WTC11 (cell line): ENCODE measurements at places on chromosomes 3 and 15.

- DNase-seq = no peak
These were observed 34.6 kb upstream of the AEN start for GRCh38 chr15:88586401-88587162.

DNA sequence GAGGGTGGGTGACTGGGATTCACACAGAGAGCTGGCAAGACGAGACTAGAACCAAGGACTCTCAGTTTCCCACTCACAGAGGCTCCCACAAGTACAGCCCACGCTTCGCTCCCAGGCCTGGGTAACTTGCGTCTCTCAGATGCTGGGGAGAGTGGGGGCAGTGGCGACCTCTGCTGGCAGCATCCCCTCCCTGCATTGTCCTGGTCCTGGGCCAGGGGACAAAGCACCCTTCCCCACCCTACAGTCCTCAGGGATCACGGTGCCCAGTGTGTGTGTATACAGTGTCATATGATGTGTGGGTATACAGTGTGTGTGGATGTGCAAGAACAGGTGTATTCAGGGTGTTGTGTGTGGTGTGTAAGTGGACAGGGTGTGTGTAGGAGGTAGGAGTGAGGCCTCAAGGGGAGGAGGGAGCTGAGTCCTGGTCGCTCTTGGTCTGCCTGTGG lies 12.8 kb downstream of the VILL start:
- peak; percentile 91 for DNase-seq

DNA sequence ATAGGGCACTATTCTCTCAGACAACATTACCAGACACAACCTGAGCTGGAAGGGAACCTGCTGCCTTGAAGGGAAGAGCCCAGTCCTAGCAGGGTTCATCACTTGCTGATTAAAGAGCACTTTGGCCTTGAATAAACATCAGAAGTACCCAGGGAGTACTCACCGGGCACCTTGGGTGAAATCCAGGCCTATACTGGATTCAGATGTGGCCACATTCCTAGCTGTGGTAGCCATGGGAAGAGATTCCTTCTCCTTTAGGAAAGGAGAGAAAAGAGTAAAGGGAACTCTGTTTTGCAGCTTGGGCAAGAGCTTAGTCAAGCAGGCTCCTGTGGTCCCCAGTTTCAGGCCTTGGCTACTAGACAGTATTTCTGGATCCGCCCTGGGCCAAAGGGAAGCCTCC lies 195.0 kb downstream of the SPATA16 start:
- no peak for DNase-seq

- peak; percentile 82 for DNase-seq
These were observed 80.4 kb downstream of the IQSEC1 start for GRCh38 chr3:12992629-12993516.

DNA sequence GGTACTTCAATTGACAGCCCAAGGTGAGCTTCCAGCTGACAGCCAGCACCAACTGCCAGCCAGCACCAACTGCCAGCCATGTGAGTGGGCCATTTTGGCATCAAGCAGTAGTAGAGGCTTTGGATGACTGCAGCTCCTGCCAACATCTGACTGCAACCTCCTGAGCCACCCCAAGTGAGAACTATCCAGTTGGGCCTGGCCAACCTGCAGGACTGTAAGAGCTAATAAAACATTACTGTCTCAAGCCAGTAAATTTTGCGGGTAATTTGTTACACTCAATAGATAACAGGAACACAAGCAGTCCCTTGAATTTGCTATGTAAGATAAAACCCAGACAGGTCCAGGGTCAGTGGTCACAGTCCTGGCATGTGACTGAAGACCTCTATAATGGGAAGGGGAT lies 29.7 kb downstream of the EPHB1 start:
- DNase-seq = no peak

DNA sequence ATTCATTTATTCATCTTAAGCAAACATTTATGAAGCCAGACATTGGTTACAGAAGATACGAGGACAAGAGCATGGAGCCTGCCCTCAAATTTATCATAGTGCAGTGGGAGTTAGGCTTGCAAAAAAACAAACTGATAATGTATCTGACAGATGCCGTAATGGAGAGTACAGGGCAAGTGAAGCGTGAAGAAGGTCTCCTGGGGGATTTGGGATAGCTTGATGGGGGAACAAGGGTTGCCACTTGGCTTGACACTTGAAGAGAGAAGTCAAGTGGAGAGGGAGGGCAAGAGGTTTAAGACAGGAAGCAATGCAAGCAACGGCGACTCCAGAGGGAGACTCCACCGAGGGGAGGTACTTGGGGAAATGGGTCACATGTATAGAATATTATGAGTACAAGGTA lies 129.3 kb downstream of the SSR3 start:
- no peak for DNase-seq

DNA sequence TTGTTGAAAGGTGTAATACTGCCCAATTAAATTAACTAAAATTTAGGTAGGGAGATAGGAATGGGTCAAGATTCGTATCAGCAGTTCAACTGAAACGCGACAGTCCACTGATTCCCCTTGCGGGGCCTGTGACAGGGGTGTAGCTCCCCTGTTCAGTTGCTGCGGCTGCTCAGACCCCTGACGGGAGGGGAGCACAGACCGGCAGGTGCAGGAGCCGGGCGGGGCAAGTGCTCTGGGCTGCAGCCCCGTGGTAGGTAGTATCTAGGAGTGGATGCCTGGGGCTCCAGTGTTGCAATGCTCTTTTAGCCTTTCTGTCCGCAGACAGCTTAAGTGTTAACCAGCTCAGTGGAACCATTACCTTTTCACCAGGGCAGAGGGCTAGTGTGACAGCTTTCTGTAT lies 164.9 kb downstream of the ROBO2 start:
- peak; percentile 43 for DNase-seq

GRCh38 chr3:35404571-35404970 lies 234.8 kb upstream of the ARPP21 start:
- no peak for DNase-seq

DNA sequence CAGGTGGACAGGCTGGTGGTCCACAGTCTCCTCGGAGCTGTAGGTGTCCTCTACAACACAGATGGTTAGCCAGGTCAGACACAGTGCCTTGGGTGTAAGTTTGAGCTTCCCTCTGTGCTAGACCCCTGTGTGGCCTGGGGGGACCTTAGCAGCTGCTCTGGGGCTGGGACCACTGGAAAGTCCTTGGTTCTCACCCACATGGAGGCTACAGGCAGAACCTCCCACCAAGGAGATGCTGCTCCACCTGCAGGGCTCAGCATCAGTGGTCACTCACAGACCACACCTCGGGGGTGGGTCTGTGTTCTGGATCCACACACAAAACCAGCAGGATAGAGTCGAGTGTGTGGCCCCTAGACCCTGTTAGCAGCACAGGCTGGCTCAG lies 8.4 kb downstream of the RASL12 start:
- no peak for DNase-seq

DNA sequence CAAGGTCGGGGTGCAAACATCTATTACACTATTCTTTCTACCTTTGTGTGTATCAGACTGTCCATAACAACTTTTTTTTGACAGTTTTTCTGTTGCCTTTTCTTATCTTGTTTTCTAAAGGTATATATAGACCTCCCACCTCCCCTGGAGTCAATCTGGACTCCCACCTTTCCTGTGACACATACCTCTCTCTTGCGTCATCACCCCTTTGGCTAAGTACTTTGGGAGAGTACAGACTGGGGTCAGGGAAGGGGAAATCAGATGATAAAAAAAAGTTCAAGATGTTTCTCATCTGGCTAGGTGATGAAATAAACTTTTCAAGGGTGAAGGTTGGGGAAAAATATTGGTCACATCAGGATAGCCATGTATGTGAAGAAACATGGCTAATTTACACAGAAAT lies 17.2 kb downstream of the TSPAN3 start:
- no peak for DNase-seq

DNA sequence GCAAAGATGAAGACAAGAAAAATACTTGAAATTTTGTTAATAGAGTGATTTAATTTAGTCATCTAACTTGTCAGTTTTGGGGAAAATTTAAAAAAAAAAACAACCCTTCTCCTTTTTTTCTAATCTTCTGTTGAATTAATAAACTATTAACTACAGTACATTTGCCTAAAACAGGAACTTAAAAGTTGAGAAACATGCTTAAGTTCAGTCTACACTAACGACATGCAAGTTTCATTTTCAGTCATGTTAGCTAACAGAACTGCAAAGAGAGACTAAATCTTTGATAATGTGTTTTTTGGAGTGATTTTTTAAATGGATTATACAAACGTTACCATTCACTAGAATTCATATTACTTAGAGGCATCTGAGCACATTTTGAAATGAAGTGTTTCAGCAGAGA lies 71.9 kb upstream of the MBNL1 start:
- no peak for DNase-seq

DNA sequence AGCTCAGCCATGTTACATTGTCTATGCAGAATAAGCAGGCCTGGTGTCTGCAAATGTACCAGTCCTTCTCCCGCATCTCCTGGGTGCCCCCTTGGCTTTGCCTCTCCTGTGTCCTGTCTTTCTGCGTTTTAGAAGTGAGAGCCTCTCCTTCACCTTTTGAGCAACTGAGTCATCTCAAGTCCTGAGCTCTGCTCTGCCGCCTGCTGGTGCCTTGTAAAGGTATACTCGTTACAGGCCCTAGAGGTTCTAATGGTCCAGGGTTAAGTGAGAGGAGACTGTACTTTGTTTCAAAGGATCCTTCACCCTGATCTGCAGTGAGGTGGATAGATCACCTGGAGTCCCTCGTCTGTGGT lies 12.6 kb downstream of the GHRL start:
- DNase-seq = no peak

DNA sequence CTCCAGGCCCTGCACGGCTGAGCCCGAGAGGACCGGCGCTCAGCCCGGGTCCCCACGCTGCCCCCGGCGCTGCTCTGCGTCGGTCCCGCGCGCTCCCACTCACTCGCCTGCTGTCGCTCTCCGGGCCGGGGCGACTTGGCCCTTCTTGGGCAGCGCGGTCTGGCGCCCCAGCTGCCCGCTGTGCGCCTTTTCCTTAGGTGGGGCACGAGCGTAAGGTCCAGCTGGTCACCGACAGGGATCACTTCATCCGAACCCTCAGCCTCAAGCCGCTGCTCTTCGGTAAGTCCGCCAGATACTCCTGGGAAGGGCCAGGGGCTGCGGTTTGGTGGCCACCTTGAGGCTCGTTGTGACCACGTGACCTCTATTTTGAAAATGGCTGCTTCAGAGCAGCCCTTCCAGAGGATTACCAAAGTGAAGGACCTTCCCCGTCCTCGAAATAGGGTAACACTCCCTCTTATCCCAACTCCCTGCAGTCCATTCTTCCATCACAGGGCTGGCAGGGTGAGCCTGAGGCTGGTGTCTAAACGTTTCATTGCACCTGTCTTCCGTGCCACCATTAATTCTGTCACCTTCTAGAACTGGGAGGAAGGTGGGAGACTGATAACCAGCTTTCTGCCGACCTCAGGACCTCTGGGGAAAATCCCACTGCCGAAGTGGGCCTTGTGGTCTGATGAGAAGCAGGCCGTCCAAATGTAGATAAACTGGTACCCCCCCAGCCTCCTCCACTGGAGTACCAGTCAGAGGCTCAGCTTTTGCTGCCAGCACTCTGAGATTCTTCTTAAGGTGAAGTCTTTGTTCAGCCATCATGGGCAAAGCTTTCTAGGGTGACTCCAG lies 812 bp downstream of the P4HTM start:
- DNase-seq = peak; percentile 43

DNA sequence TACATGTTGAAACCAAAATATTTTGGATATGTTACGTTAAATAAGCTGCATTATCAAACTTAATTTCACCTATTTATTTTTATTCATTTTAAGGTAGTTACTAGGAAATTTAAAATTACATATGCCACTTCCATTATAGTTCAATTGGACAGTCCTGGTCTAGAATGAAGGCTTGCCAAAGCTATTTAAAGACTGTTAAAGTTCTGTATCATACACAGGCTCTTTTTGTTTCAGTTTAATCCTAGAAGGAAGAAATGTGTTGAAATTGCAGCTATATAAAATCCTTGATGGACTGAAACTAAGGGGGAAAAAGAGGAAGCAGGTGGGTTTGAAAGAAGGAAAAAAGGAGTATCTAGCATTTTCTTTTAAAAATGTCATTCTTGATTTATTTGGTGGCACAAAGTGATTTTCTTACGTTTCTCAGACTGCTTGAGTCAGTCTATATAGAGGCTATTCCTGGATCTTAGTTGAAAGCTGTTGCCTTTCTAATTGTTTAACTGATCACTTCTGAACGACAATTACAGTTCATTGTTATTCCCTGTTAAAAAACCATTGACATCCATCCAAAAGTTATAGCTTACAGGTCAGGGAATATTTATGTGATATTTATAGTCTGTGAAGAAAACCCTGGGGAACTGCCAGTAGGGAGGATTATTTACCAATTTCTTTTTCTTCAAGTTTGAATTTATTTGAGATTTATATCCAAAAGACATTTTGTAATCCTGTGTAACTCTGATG lies 195.0 kb downstream of the RORA start:
- DNase-seq = no peak

DNA sequence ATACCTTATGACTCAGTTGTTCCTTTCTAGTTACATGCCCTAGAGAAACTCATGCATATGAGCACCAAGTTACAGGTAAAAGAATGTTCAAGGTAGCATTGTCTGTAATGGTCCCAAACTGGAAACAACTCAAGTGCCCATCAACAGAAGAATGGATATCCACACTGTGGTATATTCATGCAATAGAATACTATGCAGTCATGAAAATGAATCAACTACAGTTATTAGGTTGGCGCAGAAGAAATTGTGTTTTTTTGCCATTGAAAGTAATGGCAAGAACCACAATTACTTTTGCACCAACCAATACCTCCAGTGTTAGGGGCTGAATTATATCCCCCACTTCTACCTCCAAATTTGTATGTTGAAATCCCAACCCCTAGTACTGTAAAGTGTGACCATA lies 9.7 kb upstream of the RNU6-1 start:
- DNase-seq = no peak

- DNase-seq = no peak
These were observed 7.2 kb downstream of the ITIH3 start for GRCh38 chr3:52801839-52802238.

DNA sequence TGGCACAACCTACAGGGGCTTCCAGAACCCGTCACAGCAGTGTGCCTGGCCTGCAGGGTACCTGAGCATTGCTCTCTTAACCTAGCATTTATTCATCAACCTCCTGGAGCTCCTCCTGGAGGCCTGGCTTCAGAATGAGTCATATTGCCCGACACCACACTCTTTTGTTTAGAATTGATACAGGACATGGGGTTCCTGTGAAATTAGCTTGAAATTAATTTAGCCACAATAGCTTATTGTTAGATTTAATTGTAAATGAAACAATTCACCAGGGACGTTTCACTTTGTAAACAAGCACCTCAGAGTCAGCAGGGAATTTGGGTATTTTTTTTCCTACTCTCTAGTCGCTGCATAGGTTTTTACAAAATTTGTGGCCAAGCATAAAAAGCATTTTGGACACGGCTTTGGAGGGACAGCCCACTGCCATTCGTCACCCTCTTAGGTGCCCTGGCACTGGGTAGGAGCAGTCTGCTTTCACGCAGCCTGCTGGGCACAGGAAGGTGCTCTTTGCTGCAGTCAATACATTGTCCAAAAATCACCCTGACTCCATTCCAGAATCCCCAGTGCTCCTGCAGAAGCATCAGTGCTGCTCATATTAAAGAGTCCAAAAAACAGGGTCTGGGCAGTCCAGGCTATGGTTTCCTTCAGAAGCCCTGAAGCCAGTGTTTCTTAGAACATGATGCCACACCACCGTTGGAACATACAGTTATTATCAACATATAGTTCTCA lies 60.8 kb upstream of the MEF2A start:
- no peak for DNase-seq

GRCh38 chr3:54153477-54153876 lies 31.1 kb downstream of the CACNA2D3 start:
- no peak for DNase-seq
